ENCODE measurements at places on chromosomes 12 and 14.
A peak's percentile ranks its signal among the peaks of the same experiment; 100 is the strongest.

GRCh38 chr14:60220084-60220483, 28.9 kb upstream of the PPM1A start:
- DNase-seq: peak; percentile 86

DNA sequence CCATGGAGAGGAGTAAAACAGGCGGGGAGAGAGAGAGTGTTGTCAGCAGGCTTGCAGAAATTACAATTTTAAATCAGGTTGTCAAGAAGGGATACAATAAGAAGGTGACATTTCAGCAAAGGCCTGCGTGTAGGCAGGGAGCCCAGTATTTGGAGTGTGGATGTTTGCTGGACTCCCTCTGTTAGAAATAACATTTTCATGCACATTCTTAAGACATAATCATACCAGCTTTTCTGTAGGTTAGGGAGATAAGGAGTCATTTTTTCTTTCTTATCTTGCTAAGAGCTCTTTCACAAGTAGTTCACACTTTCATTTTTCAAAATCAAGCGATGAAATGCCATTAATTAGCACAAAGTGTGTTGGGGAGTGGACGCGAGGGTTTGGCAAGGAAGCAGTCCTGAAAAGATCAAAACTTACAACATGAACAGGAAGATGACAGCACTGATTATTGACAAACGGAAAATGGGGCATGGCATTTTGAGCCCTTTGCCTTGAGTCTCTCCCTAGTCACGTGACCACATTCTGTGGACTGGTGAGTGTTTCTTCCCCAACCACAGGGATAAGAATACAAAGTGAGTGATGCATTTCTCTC, 160.2 kb downstream of the DAD1 start:
- DNase-seq: no peak

- DNase-seq: no peak
Observed at GRCh38 chr14:43042408-43042807, 1435.7 kb downstream of the LRFN5 start.

DNA sequence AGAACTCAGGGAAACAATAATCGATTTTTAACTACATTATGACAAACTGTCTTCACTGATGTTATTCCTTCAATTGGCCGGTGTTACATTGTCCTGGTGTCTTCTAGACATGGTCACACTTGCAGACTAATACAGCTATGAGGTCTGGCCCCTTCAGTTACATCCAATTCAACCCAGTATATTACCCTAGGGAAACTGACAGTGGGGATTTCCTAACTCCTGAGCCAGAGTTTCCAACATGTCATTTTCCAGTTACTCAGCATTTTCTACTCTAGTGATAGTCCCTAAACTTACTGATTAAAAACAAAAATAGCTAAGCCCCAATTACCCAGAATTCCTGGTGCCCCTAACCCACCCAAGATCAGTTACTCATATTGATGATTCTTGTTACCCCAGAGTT, 21.1 kb downstream of the IFNG start:
- DNase-seq: no peak

GRCh38 chr14:105059035-105059924, 6.0 kb downstream of the GPR132 start:
- no peak for DNase-seq

GRCh38 chr12:131380220-131380964, 330.5 kb upstream of the SFSWAP start:
- DNase-seq: no peak

DNA sequence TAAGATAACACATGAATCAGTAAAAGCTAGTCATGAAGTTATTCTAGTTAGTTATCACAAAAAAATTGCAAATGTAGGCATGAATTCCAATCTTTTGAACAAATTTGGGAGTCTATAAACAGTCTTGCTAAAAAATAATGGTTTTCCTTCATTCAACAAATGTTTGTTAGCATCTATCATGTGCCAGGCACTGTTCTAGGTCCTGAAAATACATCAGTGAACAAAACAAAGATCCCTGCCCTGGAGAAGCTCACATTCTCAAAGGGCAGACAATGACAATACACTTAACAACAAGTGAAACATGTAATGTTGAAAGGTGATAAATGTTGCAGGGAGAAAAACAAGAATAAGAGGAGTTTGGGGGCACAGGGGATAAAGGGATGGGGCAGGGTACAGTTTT, 86.9 kb downstream of the OTX2 start:
- no peak for DNase-seq

All from GM12865 (cell line).